ENCODE measurements at places on chromosomes 12 and 14.

DNA sequence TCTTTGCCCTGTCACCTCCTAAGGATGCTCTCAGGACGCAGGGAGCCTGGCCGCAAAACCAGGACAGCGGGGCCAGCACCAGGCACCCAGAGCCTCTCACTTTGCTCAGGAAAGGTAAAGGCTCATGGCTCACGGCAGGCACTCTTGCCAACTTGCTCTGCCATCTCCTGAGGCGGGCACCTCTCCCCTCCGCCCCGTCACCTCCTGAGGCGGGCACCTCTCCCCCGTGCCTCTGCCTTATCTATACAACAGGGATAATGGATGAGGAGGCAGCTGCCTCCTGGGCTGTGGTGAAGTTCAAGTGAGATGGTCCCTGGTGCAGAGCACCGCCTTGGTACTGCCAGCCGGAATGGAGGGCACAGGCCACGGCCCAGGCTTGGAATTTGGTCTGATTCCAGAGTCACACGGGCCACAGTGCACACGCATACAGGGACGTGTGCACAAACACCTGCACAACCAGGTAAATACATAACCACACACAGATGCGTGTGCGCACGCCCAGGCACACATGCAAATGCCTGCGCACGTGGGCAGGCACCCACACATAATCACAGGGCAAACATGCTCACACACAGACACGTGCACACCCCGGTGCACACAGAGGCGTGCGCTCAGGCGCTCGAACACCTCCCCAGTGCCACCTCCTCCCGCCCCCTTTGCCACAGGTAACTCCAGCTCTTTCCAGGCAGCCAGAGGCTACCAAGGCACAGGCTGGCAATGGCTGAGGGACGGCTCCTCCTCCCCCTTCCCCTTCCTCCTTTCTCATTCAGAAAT, 11.6 kb downstream of the DEGS2 start:
- DNase-seq: no peak

- no peak for DNase-seq
Observed at GRCh38 chr12:92718483-92718990, 15.7 kb downstream of the PLEKHG7 start.

DNA sequence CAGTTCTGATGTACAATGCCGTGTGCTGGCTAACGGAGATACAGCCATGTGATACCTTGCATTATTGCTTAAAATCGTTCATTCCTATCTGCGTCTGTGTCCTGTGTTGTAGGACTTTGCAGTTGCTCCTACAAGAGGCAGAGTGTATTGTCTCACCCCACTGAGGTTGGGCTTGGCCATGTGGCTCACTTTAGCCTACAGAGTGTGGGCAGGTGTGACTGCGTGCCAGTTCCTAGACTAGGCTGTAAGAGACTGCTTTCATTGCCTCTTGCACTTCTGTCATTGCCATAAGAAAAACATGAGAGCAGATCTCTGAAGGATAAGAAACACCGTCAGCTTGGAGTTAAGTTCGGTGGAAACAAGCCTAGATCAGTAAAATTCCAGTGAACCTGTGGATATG, 197.7 kb upstream of the CRY1 start:
- DNase-seq: no peak

- DNase-seq: no peak
Observed at GRCh38 chr14:43003845-43004244, 1397.2 kb downstream of the LRFN5 start.

GRCh38 chr12:20436316-20436715, 68.0 kb downstream of the PDE3A start:
- no peak for DNase-seq

GRCh38 chr12:52197371-52198231, 5.8 kb upstream of the KRT80 start:
- DNase-seq: no peak

DNA sequence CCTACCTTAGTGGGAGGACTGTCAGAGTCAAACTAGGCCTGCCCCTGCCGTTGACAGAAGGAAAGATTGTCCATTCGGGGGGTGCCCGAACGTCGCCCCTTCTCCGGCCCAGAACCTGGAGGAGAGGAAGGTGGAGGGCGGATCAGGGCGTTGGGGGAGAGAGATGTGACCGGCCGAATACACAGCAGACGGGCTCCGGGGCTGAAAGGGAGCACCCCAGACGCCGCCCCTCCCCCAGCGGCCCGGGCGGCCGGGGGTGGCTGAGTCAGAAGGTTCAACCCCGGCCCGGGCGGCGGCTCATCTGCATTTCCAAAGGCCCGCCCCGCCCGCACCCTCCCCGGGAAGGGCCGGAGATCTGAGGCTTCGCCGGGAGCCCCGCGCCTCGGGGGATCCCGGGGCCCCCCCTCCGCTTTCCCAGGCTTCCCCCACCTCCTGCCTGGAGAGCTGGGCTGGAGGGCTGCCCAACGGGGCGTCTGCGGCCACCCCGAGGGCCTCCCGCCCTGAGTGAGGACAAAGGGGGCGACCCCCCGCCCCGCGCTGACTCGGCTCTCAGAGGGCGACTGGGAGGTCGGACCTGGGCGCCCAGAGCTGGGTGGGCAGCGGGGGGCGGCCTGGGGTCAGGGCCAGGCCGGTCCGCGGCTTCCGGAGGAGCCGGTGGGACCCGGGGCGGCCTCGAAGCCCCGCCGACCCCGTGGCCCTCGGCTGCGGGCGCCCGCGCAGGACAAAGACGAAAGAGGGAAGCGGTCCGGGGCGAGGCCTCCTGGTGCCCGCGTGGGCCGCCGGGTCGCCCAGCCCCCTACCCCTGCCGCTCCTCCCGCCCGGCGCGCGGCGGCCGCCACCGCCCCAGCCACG, 3.7 kb upstream of the SETD1B start:
- DNase-seq: peak; percentile 83

- no peak for DNase-seq
Observed at GRCh38 chr12:123546281-123546680, 12.8 kb upstream of the RILPL1 start.

DNA sequence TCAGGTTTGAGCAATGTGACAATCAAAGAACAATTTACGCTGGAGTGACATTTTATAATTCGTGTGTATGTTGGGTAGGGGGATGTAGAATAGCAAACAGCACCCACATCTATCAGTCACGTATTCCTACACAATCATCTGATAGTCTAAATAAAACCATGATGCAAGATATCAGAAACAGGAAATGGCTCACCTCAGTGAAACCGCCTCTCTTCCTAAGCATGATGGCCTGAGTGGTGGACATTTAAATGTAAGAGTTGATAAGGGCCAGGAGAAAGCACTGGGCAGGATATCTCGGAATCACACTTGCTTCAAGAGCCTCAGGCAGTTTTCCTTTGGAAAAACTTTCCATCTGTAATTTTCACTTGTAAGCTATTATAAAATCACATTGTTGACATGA, 128.2 kb downstream of the GRIP1 start:
- DNase-seq: no peak

- DNase-seq: no peak
Observed at GRCh38 chr14:19873178-19873577, 1.8 kb upstream of the OR4K2 start.

DNA sequence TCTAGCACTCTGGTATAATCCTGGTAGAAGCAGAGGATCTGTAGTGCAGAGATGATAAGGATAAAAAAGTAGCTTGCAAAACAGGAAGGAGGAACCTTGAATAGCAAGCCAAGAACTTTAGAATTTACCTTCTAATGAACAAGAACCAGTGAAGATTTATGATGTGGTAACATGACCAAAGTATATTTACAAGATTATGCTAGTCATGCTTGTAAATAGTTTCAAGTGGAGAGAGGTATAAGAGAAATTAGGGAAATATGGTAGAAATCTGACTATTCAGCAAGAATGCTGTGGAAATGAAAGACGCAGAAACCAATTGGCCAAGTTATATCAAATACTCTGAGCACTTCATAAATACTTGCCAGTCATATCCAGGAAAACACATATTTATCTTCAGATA, 47.8 kb downstream of the ERGIC2 start:
- no peak for DNase-seq

GRCh38 chr14:72743626-72744025, 150.3 kb downstream of the DPF3 start:
- DNase-seq: no peak

GRCh38 chr12:116588390-116589028, 29.3 kb downstream of the MAP1LC3B2 start:
- DNase-seq: no peak

DNA sequence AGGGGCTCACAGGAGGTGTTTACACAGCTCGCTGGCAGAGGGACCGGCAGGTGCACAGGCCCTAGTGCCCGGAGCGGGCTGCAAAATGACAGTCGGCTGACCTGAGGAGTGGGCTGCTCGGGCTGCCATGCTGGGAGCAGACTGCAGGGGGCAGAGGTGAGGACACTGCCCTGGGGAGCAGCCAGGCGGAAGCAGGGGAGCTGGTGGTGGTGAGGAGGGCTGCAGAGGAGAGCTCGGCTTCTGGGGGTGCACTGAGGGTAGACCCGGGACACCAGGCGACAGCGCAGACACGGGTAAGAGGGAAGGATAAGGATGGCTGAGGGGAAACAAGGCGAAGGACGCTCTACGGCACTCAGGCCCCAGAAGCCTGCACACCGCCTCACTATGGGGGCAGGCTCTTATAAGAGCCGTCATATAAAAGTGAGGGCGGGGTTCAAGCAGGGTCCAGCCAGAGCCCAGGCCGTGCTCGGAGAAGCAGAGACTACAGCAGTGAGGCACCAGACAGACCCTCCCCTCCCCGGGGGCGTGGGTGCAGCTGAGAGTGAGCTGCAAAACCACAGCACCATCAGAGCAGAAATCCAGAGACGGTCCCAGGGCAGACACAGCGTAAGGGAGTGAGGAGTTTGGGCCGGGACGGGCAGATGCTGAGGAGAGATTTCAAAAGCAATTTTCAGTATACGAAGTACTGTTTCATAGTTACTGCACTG, 62.5 kb downstream of the CCDC88C start:
- DNase-seq: no peak

GRCh38 chr14:65329911-65330310, 82.6 kb upstream of the FUT8 start:
- DNase-seq: no peak

DNA sequence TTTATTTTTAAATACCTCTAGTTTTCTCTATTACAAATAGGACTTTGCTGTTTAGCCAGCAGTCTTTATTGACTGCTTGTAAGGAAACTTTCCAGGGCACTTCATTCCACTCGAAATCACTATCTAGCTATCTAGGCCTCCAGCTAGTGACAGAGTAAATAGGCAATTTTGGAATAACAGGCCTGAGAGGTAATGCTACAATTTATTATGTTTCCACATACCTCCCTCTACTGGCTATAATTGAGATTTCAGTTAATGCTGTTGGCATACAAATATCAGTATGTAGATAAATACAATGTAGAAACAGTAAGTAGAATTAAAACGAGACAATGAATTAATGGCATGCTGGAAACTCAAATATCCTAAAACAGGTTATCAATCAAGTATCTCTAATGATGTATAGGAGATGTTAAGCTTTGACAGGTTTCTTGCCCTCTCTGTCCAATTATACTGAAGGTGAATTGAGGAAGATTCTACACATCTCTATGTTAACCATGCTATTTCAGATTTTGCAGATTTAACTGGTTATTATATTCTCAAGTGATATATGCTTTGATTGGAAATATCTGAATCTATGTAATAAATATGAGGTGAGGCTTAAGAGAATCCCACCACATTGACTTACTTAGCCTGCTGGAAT, 7.2 kb downstream of the DTD2 start:
- peak; percentile 35 for DNase-seq

DNA sequence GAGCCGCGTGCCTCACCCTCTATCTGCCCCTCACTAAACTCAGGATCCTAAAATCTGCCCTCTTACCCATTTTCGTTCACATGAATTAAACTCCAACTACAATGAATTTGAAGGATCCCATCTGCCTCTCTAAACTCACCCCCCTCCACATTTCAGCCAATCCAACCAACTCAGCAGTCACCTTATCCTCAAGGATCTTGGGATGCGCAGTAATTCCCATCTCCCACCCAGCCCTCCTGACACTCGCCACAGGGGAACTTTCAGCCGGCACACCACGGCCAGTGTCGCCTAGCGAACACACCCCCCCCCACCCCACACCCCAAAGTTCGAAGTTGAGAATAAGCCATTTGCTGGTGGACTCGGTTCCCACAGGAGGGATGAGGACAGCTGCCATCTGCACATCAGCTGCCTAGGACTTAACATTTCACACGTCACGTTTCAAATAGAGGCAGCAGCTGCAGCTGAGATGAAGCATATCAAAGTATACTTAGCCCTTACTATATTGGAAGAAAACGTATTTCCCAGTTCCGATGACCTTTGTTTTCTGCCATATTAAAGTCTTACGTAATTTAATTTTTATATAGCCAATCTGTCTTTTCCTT, 8.7 kb upstream of the SELPLG start:
- DNase-seq: no peak

DNA sequence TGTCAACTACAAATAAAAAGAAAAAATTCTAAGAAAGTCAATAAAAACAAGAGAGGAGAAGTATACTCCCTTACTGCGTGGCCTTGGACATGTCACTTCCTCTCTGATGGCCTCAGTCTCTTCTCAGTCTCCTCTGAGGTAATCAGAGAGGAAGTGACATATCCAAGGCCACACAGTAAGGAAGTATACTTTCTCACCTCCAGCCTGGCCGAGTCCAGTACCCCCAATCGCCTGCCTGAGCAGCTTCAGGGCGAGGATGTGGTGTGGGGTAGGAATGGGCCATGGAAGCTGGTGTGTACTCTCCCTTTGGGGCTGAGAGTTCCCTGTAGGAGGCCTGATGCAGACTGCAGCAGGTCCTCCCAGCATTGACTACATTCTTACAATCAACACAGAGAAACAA, 15.8 kb downstream of the VDR start:
- DNase-seq: peak; percentile 64

DNA sequence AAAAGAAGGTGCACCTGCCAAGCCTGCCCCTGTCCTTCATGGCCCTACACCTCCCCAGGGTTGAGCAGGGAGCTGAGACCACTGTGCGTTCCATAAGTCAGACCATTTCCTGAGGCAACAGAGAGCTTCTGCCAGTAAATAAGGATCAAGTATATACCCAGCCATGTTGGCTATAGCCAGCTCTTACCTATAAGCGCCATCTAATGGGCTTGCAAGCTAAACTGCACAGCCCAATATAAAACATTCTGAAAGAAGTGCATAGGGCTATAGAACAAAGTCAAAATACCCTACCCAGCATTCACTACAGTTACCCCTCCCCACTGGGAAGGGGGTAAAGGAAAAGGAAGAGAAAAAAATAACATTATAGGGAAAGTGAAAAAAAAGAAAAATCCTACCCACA, 59.3 kb upstream of the SCAF11 start:
- no peak for DNase-seq

GRCh38 chr14:73663548-73664212, 18.9 kb downstream of the DNAL1 start:
- no peak for DNase-seq

DNA sequence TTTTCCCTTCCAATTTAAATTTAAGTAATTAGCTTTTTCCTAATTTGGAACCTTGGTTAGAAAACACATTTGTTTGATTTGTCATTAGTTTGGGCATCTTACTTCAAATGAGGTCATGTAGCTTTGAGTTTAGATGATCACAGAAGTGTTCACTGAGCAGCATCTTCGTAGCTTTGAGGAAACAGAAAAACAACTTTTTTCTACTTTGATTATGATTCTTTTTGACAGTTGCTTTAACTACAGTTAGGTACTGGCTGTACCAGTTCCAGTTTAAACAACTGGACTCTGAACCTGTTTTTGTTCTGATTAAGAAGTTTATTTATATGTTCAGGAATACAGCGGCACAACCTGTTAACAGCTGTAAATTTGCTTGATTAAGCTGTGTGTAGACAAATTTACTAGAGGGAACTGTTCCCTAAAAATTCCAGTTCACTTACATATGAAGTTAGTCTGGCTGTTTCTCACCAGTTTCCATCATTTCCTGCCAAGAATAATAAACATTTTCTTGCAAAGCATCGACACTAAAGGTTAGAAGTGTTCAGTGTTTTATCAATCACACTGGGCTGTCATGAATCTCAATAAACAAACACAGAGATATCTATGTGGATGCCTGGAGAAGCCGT, 191.9 kb downstream of the RAD51B start:
- DNase-seq: no peak

GRCh38 chr12:123670882-123671728, at the start of gene TCTN2:
Gene TCTN2 (plus strand): TSS chr12:123671113. CDS start chr12:123671241, 128 bp downstream.
- DNase-seq: peak; percentile 95

All from activated CD4-positive, alpha-beta T cell treated with anti-CD3 and anti-CD28 coated beads, Interleukin-2, amount 50 U/mL, for 16 hours (primary cell).